ENCODE measurements at places on chromosomes 2 and 18. TPM values are rescaled to one million over a fixed set of nuclear protein-coding genes. Genes with fewer than 3 reads are reported as not detected.

- DNase-seq, result no peak
These were observed 277.1 kb downstream of the PIEZO2 start for GRCh38 chr18:10872304-10872703.

DNA sequence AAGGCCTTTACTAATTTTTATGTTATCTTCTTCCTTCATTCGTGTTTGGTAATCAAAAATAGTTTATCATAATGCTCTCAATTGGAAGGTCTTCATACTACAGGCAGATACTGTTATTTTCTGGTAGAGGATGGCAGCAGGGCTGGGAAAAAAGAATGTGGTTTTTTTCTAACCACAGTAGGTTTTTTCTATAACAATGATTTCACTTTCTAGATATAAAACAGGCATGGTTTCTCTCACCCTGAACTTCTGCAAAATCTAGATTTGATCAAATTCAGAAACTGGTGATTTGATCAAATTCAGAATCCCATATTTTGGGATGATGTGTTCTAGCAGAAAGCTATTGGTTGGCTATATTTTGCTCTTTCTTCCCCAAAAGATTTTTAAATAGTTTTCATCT lies 27.6 kb downstream of the BCL11A start:
- no peak for DNase-seq

DNA sequence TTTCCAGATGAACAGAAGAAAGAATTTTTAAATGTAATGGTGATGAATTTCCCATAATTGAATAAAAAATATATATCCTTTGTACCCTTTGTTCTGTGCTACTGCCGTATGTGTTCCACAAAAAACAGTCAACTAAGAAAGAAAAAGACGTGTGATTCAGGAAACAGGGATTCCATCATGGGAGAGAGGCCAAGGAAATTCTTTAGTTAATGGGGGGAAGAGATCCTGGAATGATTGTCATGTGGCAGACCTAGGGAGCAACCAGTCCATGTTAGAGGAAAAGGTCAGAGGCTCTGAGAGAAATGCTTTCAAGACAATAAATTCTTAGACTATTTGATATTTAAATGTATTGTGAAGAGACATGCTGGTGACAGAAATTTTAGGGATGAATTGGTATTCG lies 76.6 kb downstream of the CPO start:
- DNase-seq, result peak; percentile 32

GRCh38 chr18:4040391-4041092 lies 414.6 kb downstream of the DLGAP1 start:
- DNase-seq, result no peak

DNA sequence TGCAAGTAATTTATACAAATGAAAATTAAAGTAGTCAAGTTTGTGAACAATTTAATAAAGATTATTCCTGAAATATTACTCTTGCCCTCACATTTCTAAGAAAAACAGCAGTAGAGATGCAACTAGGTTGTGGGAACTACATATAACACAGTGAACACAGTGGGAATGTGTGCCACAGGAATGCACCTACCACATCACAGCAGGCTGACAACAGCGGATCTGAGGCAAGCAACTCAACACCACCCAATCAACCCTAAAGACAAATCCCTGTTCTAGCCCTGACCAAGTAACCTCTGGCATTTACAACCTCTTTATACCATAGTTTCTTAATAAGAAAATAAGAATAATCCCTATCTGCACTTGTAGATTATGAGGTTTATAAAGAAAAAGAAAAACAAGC lies 23.4 kb downstream of the MBOAT2 start:
- DNase-seq, result no peak

GRCh38 chr2:85909005-85909404 lies 20.2 kb upstream of the ST3GAL5 start:
- no peak for DNase-seq

- peak; percentile 98 for DNase-seq
These were observed 6.0 kb upstream of the SLC35F6 start for GRCh38 chr2:26757873-26758789.

GRCh38 chr2:165469417-165469816 lies at the start of gene CSRNP3:
Gene CSRNP3, plus strand, starts transcription at chr2:165469698. Its CDS starts 125,368 bp downstream, at chr2:165595066.
- no peak for DNase-seq

- no peak for DNase-seq
These were observed 15.9 kb downstream of the C2orf74 start for GRCh38 chr2:61177727-61178549.

DNA sequence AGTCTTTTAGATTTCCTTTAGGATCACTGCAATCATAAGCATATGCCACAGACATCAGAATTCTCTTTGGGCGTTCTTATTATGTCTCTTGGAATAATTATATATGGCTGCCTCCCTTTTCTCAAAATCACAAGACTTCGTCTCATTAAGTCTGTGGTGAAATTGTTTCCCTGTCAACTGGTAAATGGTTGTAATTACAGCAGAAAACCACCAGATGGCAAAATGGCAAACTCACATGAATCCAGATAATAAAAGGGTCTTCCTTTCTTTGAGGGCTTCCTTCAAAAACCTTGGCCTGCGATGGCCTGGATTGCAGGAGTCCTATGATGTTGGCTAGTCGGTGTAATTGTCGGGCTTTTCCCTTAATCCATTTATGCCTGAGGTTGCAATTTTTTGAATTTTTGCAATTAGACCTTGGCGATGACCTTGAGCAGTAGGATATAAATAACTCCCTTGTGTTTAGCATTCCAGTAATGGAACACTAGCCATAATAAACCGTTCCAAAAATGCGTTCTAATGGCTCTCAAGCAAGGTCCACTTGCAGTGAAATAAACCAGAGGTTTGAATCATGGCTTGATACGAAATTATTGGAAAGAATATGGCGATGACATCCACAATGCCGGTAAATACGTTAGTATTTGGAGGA lies 656.4 kb downstream of the MBD2 start:
- DNase-seq, result no peak

DNA sequence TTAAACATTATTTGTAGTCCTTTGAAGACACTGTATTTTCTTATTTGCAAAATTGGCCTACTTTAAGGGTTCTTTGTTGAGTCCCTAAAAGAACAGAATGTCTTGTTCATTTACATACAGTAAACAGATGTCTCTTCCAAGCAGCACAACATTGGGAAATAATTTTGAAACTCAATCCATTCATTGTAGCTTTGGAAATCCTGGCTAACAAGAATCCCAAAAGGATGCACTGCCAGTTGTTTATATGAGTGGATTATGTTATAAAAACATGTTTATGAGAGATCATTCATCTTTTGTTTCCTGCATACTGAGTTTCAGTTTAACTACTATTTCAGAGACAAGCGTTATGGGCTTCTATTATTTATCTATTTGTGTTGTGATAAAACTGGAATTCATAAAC lies 499.3 kb downstream of the PID1 start:
- DNase-seq, result no peak

LYG1 gene
- total RNA-seq, result 0.39 TPM

DYSF gene
- total RNA-seq, result 82.1 TPM

TMEM178A gene
- 0.28 TPM for total RNA-seq

ABCB11 gene
- total RNA-seq, result 0.74 TPM

CYTIP gene
- 0.07 TPM for total RNA-seq

CFAP53 gene
- 0.18 TPM for total RNA-seq

ACKR3 gene
- total RNA-seq, result 57.0 TPM
